ENCODE measurements at places on chromosomes 13 and 19.

GRCh38 chr13:98411617-98412265 is 165.2 kb downstream of the STK24 start:
- DNase-seq = peak; percentile 24

DNA sequence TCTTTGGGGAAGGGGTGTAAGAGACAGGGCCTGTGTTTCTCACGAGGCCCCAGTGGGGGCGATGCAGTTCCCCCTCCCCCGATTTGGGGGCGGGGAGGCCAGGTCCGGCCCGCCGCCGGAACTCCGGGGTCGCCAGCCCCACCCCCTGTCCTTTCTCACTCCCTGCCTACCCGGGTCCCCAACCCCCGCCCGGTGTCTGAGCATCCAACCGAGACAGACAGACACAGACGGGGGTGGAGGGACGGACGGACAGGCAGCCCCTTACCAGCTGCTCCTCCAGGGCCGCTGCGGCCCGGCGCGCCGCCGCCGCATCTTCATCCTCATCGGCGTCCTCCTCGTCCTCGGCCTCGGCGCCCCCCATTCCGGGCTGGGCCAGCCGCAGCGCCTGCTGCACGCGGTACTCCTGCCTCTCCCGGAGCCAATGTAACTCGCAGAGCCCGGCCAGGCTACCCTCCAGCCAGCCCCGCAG is 397 bp downstream of the DACT3 start:
- DNase-seq = no peak

GRCh38 chr19:49749055-49749716 is 13.9 kb downstream of the TSKS start:
- no peak for DNase-seq

GRCh38 chr19:58407658-58408151 is 744 bp upstream of the ZNF584 start:
- no peak for DNase-seq
